ENCODE measurements at places on chromosomes 4 and X.

GRCh38 chr4:5710961-5711478 lies at the start of gene EVC:
EVC (plus strand) TSS chr4:5711201; CDS start chr4:5711381, 180 bp downstream.
- DNase-seq: peak; percentile 76

DNA sequence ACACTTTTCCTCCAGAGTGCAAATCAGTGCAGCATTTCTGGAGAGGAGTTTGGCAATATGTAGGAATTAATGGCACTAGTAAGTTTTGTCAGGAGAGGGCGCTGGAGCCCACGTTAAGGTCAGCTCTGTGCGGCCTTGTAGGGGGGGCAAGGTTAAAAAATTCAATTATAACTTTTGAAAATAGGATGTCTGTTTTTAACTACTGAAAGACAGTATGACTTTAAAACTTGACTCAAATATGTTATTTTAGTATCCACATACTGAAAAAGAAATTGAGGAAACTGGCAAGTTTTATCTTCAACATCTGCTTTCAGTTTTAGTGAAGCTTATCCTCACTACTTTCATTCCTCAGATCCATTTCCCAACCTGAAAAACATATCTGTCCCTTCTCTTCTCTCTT lies 30.9 kb upstream of the HSD17B13 start:
- peak; percentile 68 for DNase-seq

- no peak for DNase-seq
Measured at GRCh38 chr4:81499840-81500239, 28.1 kb upstream of the RASGEF1B start.

GRCh38 chr4:114694770-114695169 lies 96.2 kb downstream of the UGT8 start:
- DNase-seq: peak; percentile 19

- no peak for DNase-seq
Measured at GRCh38 chrX:110170029-110170428, 147.9 kb downstream of the AMMECR1 start.

DNA sequence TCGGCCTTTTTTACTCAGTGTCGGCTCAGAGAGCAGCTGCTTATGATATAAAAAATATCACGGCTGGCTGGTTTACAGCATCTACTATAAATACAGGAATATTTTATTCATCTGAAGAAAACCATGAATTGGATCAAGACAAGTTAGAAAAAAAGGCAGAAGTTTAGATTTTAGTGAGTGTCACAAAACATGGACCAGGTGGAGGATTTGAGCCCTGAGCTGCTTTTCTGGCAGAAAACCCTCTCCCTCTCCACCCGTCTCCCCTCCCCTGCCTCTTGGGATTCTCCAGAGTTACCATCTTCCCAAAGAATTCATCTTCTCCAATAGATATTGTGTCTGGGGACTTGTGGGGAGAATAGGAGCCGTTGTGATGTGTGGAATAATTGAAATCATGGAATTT lies 142.8 kb upstream of the RAI2 start:
- no peak for DNase-seq

GRCh38 chrX:107714206-107714891 lies 61.2 kb downstream of the TSC22D3 start:
- peak; percentile 32 for DNase-seq

DNA sequence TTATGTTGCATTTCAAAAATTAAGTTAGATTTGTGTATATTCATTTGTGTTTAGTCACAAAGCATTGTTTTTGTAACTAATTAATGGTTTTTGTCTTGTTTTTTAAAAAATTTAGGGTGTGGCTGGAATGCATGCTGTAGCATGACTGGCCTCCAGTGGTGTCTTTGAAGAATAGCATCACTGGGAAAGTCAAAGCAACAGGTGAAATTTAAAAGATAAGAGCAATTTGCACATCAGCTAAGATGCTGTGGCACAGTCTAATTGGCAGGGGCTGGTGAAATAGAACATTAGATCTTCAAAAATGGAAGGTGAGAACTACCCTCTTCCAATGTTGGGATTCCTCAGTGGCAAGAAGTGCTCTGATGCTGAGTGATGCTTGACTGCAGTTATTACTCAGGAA lies 45.3 kb downstream of the ANK2 start:
- DNase-seq: peak; percentile 26

DNA sequence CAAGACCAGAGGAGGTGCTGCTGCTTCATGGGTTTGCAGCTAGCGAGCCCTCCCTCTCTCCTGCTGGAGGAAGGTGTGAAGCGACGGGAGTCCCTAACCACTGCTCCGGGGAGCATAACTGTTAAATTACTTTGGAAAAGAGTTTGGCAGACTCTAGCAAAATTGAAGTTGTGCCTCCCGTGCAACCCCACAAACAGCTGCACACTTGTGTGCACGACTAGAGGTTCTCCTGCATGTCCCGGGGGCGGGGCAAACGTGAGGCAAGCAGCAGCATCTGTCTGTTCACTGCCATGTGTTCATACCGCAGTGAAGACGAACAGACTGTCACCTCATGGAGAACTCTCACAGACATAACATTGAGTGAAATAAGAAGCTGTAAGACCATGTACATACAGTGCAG lies 34.5 kb downstream of the TNIP2 start:
- no peak for DNase-seq

- no peak for DNase-seq
Measured at GRCh38 chr4:102612210-102612609, 111.1 kb downstream of the NFKB1 start.

- no peak for DNase-seq
Measured at GRCh38 chr4:140704392-140704960, 51.7 kb downstream of the TBC1D9 start.

GRCh38 chr4:20248155-20248558 lies 3.5 kb upstream of the SLIT2 start:
- peak; percentile 76 for DNase-seq

DNA sequence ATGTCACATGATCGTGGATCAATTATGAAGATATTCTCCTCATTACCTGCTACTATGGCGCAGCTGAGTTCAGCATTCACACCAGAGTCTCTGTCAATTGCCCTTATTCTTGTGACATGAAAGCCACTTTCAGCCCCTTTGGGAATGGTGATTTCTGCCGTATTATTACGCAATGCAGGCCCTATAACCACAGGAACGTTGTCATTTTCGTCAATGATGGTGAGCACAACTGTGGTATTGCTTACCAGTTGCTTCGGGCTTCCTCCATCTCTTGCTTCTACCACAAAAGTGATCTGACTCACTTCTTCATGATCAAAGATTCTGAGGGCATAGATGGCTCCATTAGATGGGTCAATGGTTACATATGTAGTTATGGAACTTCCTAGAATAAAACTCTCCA lies 2.1 kb downstream of the PCDH18 start:
- DNase-seq: peak; percentile 74

DNA sequence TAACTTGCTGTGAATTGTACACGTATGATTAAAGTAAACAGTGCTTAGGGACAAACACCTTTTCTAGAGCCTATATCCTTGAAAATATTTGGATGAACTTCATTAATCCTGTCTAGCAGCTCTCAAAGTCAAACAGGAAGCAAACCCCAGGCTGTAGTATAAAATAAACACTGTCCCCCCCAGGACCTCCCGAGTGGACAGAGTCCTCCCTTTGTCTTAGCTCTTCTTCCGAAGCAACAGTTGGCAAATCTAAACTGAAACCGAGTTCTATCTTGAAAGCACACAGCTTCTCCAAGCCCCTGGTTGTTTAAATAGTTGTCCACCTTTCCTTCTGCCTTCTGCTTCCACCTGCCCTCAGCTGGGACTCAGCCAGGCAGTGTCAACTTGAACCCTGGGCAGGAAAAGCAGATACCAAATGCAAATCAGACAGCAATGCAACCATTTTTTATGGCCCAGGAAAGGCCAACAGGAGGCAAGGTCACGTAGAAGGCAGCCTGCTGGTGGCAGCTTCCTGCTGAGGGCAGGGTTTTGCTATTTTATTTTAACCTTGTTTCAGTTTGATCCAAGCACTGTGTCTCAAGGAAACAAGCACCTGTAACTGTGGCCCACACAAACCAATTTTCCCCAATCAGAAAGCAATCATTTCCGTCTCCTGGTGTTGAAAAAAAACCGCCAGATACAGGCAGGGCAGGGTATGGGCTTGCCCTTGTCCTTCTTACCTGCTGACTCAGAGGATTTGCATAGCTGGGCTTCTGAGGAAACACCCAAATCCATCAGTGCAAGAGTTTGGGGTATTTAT lies 110.3 kb upstream of the KIT start:
- no peak for DNase-seq

GRCh38 chr4:66564901-66565651 lies 894.8 kb upstream of the EPHA5 start:
- peak; percentile 11 for DNase-seq

GRCh38 chrX:153544727-153545126 lies 27.3 kb downstream of the ATP2B3 start:
- no peak for DNase-seq

- no peak for DNase-seq
Measured at GRCh38 chrX:102696306-102696705, 15.9 kb upstream of the GPRASP2 start.

GRCh38 chr4:156553659-156554058 lies 417.9 kb downstream of the PDGFC start:
- no peak for DNase-seq

- no peak for DNase-seq
Measured at GRCh38 chr4:24322511-24322910, 261.8 kb downstream of the DHX15 start.

DNA sequence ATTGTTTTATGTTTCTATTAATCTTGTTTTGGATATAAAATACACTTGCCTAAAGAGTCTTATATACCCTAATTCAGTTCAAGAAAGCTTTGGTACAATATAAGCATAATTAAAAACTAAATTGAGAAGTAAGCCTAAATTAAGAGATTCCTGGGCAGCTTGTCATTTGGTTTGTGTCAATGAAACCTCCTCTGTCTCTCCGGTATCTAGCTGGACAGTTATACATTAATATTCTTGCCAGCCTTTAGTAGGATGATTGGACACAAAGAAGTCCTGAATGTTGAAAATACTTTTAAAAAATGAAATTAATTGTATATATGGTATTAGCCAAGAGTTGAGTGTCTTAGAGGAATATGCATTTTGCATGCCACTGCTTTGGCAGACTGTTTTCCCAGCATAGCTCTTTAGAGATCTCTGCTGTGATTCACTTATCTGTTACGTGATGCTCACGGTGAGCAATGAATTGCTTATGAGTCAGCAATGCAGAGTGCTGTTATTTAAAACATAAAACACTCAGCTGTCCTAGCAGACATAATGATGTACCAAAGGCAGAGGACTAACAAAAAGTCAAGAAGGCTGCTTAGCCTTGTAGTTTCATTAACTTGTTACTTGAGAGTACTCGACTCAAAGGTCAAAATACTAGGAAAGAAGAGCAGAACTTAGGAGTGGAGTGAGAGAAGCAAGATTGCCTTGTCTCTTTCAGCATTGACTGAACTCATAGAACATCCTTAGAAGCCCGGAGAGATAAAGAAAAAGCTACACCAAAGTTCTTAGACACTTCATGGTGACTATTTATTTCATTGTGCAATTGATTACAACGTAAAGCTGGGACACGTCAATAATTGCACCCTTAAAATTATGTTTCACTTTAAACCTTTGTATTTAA lies 1296.1 kb upstream of the PCDH7 start:
- DNase-seq: peak; percentile 64

DNA sequence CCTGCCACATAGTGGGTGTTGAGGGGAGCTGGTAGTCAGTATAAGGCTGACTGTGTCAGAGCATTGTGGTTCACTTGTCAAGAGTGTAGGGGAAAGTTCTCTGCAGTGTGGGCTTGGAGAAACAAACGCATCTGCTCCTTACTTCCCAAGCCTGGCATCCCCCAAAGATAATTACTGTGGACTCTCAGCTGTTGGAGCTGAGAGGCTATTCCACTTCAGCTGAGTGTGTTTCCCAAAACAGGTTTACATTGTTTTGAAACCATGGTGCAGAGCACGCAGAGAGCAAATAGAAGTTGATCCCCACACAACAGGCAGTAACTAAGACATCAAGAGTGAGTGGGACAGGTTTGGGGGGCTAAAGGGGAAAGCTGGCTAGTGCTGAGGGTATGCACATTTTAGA lies 181.0 kb upstream of the EOLA2 start:
- DNase-seq: no peak

- DNase-seq: no peak
Measured at GRCh38 chrX:8245411-8245810, 74.3 kb upstream of the VCX2 start.

GRCh38 chr4:41750626-41751448 lies 2.3 kb upstream of the PHOX2B start:
- DNase-seq: no peak
